ENCODE measurements at places on chromosomes 13 and 19.
A peak's percentile ranks its signal among the peaks of the same experiment; 100 is the strongest.

- DNase-seq = peak; percentile 22
Measured at GRCh38 chr19:42422901-42423461, 4.2 kb downstream of the LIPE start.

DNA sequence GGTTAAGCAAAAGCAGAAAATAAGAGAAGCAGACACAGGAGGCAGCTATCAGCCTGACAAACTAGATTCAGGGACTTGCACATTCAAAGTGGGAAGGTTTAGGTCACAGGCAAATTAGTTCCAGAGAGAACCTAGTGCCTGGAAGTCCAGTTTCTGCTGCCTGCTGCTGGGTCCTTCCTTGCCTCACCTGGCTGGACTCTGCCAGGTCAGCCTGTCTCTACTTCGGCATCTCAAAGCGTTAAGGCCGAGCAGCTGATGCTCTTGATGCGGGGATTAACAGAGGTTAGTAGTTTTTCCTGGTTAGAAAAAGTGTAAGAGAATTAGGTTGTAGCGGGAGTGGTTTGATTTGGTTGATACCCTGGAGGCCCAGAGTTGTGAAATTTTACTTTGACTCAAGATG, 52.0 kb downstream of the KLF5 start:
- DNase-seq = no peak

DNA sequence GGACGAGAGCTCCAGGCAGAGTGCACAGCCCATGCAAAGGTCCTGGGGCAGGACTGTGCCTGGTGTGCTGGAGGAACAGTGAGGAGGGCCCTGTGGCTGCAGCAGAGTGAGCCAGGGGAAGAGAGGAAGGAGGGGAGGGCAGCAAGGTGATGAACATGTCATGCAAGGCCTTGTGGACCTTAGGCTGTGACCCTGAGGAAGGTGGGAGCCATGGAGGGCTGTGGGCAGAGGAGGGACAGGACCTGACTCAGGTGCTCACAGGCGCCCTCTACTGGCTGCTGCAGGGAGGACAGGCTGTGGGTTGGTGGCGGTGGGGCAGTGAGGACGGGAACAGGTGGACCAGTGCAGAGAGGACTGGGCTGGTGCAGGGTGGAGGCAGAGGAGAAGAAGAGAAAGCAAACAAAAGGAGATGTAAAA, 170.3 kb downstream of the PTPRS start:
- peak; percentile 13 for DNase-seq

DNA sequence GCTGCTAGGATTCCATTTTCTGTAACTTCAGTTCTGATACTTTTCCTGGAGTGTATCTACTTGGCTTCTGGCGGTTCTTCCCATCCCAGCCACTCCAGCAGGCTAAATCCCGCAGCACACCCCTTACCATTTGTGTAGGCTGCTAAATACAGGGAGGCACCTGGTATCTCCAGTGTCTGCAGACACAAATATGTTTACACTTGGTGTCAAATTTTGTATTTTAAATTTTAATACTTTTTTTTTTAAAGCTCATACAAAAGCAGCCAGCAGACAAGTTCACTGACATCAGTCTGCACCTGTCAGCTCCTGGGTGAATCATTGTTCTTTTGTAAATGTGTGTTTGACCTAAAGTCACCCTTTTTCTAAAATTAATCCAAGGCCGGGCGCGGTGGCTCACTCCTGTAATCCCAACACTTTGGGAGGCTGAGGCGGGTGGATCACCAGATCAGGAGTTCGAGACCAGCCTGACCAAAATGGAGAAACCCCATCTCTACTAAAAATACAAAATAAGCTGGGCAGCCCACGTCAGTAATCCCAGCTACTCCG, 3.4 kb upstream of the ZSCAN4 start:
- DNase-seq = no peak

- DNase-seq = no peak
Measured at GRCh38 chr19:22945560-22945959, 57.4 kb downstream of the ZNF728 start.

- no peak for DNase-seq
Measured at GRCh38 chr19:29620931-29621351, 14.9 kb downstream of the POP4 start.

GRCh38 chr13:98401934-98402333, 175.0 kb downstream of the STK24 start:
- no peak for DNase-seq

- no peak for DNase-seq
Measured at GRCh38 chr19:28429356-28429755, 783.6 kb downstream of the UQCRFS1 start.

DNA sequence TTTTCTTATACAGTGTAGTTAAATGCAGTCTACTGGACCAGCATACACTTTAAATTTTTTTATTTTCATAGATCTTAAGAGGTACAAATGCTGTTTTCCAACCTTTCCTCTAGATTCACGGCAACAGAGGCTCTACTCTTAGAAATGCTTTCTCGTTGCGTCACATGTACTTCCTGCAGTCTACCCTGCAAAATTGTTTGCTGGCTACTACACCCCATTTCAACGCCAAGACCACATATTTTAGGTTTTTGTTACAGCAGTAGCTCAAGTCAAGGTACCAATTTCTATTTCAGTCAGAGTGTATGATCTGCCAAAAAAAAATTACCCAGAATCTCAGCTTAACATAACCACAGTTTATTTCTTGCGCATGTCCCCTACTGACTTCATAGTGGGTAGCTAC, 94.1 kb downstream of the TNFSF13B start:
- DNase-seq = no peak

DNA sequence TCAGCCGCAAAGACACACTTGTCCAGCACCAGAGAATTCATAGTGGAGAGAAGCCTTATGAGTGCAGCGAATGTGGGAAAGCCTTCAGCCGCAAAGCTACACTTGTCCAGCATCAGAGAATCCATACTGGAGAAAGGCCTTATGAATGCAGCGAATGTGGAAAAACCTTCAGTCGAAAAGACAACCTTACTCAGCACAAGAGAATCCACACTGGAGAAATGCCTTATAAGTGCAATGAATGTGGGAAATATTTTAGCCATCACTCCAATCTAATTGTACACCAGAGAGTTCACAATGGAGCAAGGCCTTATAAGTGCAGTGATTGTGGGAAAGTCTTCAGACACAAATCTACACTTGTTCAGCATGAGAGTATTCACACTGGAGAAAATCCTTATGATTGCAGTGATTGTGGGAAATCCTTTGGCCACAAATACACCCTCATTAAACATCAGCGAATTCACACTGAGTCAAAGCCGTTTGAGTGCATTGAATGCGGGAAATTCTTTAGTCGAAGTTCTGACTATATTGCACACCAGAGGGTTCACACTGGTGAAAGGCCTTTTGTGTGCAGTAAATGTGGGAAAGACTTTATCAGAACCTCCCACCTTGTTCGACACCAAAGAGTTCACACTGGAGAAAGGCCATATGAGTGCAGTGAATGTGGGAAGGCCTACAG, 6.8 kb downstream of the ZNF134 start:
- DNase-seq = no peak

DNA sequence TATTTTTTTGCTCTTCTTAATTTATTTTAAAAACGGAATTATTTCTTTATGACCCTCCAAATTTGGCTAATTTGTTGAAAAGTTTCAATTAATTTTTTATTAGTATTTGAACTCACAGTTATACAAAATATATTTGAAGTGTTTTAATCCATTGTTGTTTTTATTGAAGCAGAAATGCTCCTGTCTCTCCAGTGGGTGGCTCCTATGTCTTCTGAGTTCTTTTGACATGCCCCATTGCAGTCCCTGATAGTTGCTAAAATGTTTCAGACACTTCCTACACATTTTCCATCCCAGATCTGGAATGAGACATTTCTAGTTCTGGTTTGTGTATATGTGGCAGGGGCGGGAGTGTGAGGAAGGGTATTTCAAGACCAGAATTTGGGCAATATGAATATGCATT, 579.4 kb upstream of the PRR20A start:
- no peak for DNase-seq

DNA sequence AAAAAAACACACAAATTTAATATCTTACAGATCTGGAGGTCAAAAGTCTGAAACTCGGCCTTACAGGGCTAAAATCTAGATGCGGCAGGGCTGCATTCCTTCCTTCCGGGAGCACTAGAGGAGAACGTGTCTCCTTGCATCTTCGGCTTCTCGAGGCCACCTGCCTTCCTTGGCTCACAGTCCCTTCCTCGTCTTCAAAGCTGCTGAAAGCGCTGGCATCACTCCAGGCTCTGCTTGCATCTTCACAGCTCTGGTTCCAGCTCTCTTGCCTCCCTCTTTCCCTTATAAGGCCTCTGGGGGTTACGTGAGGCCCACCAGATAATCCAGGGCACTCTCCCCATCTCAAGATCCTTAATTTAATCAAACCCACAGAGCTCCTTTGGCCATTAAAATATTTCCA, 10.5 kb downstream of the XRCC1 start:
- DNase-seq = no peak

- no peak for DNase-seq
Measured at GRCh38 chr19:18232540-18233223, 6.4 kb upstream of the PDE4C start.

DNA sequence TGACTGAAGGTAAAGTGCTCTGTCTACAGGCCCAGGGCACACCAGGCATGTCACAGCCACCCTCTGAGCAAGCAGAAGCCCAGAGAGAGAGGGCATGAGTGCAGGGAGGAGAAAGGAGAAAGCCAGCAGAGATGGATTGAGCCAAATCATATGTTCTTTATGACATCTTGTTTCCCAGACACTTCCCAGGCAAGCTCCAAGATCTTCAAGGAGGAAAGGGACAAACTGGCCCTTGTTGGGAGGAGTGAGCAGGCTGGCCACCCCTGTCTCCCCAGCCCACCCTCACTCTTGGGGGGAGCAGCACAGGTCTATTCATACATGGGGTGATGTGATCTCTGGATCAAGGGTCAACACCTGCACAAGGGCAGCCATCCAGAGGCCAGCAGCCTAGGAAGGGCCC, 298.8 kb downstream of the UQCRFS1 start:
- DNase-seq = no peak

DNA sequence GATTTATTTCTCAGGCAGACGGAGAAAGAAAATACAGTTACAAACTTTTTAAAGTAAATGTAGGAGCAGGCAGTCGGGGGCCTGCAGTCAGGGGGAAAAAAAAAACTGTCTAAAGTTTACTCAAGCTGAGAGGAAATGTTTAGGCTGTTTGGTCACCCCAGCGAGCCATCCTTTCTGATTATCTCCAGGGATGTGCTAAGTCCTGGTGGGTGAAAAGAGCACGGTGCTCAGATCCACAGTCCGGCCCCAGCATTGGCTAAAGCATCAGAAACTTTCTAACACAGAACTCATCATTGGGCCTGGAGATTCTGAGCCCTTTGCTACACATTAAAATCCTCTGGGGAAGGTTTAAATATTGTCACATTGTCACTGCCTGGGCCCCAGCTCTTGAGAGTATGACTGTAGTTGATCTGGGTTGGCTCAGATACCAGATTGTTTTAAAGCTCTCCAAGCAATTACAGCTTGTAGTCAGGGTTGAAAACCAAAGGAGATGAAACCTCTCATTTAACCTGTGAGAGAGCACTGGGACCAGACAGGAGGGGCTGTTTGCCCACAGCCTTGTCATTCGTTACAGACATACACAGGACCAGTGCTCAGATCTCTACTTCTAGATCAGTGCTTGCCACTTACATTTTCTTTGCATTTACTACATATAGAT, 131.1 kb upstream of the HTR2A start:
- DNase-seq = no peak

- no peak for DNase-seq
Measured at GRCh38 chr19:18208098-18208951, 4.5 kb upstream of the RAB3A start.

Data from activated CD8-positive, alpha-beta memory T cell treated with anti-CD3 and anti-CD28 coated beads for 1 hour (primary cell).